Activated CD4-positive, alpha-beta T cell treated with anti-CD3 and anti-CD28 coated beads for 4 hours (primary cell): ENCODE measurements at places on chromosomes 3 and 15.

- no peak for DNase-seq
These were observed 122.6 kb upstream of the ATP2B2 start for GRCh38 chr3:10627884-10628572.

DNA sequence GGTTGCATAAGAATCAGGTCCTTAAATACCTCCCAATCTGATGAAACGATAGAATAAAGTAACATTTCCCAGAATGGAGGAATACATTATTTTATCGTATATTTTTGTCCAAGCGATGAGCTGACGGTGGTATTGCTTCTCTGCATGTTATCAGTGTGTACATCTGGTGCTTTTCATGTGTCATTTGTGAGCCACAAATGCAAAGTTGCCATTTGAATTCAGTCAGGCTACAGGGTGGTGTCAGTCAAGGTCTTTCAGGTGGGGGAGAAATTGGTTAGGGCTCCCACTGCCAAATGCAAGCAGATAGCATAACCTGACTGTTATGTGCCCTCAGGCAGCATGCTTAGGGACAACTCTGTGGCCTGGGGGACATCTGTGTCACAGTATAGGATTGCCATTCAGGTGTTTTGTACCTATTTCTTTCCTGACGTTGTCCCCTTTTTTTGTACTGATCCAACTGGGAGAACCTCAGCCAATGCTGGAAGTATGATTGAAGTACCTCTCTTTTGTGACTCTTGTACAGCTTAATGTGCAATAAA is 26.5 kb upstream of the TIMP4 start:
- DNase-seq = no peak

DNA sequence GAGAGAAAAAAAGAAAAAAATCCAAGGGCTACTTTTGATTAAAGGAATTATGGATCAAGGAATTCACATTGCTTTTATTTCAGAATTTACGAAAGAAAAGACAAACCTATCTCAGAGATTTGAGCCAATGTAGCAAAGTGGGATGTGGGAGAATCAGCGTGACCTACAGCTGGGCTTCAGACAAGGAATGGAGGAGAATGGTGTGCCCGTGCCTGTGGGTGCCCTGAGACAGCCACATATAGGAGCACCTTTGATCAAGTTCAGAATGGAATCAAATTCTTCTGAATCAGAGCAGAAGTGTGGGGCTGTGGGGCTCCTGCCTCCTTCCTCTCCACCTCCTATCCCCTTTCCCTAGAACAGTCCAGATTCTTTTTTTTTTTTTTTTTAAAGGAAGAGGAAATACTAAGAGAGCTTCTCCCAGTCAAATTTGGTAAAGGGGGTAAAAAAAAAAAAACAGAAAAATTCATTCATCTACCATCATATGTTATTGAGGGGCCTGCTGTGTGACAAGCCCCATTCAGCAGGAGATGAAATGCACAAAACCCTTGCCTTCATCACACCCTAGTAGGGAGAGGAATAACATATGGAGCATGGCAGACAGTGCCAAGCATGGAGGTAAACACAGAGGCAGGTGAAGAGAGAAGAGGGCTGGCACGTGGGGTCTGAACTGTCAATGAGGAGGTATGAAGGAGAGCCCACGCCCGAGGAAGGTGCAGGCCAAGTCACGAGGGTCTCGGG is 25.0 kb upstream of the MUSTN1 start:
- DNase-seq = no peak

DNA sequence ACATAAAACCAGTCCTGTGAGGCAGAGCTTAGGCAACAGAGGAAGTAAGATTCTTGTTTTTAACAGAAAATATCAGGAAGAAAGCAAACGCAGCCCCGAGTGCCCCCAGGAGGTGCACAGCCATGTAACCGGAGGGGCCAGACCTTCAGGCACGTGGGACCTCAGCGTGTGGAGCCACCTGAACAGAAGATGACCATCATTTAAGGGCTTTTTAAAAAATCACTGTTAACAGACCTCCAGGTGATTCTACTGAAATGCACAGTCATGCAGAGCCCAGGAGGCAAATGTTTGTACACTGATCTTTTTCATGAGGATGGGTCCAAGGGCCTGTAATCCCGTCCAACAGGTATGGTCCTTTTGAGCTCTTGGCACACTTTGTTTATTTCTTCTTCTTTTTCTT is 38.8 kb downstream of the SPG21 start:
- no peak for DNase-seq

DNA sequence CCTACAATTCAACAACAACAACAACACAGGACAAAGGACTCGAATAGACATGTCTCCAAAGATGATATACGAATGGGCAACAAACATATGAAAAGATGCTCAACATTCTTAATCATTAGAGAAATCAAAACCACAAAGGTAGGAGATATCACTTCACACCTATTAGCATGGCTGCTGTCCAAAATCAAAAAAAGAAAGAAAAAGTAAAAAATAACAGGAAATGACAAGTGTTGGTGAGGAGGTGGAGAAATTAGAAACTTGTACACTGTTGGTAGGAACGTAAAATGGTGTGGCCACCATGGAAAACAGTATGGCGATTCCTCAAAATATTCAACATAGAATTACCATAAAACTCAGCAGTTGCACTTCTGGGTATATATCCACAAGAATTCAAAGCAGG is 312.3 kb upstream of the STT3B start:
- DNase-seq = no peak

DNA sequence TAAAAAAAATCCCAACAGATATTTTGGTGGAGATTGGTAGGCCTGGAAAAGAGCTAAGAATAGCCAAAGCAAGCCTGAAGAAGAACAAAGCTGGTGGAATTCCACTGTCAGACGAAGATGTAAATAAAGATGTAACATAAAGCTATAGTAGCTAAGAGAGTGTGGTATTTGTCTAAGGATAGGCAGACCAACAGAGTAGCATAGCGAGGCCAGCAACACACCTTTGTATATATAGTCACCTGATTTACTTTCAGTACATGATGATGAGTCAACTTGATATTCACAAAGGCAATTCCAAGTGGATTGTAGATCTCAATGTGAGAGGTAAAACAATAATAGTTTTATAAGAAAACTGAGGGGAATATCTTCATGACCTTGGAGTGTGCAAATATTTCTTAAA is 53.6 kb upstream of the SYN2 start:
- DNase-seq = no peak

DNA sequence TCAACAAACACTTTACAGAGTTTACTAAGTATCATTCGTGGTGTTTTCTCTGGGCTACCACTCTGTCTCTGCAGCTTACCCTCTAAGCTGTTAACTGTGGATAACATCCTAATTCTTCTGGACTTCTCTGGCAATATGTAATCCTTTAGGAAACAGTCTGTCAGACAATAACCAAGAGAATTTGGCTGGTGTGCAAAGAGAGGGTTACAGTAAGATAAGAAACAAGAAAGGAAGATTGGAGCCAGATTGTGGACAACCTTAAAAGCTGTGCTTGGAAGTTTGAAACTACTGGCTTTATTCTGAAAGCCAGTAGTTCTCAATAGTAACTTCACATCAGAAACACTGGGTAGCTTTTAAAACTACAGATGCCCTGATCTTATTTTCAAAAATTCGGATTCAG is 778 bp downstream of the ARL6 start:
- no peak for DNase-seq

GRCh38 chr3:79477242-79477641 is 290.6 kb downstream of the ROBO1 start:
- no peak for DNase-seq

DNA sequence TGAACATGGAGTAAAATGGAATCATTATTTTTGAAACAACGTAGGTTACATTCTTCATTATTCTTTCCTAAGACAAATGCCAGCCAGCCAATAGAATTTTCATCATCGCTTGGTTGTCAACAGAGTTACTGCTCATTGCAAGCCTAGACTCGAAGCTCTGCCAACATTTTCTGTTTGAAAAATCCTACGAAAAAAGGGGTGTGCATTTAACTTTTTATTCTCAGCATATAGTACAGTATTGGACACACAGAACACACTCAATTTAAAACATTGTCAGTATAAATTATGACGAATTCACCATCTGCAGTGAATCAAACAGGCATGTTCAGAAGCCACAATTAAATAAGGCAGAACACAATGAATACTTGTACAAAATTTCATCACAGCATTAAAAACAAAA is 232.1 kb downstream of the NR1D2 start:
- DNase-seq = no peak

DNA sequence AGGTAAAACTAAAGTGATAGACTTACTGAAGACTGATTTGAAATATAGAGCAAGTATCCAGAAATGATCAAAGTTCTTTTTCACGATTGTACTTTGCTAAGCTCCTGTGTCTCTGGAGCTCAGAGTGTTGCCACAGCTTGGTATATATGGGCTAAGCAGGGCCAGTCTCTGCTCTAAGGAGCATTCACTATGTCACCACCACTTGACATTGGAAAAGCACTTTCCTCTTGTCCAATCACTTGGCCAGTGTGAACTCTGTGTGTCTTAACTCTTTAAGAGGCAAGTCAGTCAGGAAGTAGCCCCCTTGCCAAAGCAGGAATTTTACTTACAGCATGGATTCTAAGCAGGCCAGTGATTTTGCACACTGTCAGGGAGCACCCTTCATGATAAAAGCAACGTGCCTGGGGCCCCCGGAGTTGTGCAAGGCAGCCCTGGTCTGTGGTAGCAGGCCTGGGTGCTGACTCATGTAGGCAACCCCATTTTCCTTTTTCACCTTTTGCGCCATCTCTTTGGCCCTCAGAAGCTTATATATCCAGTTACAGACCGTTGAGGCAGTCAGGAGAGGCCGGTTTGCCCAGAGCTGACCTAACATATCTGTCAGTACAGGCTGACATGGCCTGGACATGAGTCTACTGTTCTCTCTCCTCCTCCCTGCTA is 73.0 kb downstream of the HCN4 start:
- DNase-seq = no peak

DNA sequence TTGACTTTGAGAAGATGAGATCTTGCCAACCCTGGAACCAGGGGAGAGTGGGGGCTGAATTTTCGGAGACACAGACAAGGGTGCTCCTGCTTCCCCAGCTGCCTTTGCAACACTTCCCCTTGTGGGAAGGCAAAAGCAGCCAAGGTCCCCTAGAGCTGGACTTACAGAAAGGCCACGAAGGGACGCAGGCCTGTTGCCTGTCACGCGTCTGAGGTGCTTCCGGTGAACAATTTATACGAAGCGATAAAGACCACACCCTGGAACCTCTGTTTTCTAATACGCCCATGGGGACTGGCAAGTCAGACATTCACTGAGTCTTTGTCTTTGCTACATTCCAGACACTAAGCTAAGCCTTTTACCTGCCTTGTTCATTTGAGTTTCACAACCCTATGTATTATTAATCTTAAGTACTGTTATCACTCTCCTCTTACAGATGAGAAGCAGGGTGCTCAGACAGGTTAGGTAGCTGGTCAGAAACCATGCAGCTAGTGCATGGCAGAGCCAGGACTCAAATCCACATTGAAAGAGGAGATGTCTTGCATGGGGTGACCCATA is 13.2 kb downstream of the MEGF11 start:
- DNase-seq = no peak

GRCh38 chr15:29937956-29938355 is 115.7 kb upstream of the TJP1 start:
- no peak for DNase-seq

DNA sequence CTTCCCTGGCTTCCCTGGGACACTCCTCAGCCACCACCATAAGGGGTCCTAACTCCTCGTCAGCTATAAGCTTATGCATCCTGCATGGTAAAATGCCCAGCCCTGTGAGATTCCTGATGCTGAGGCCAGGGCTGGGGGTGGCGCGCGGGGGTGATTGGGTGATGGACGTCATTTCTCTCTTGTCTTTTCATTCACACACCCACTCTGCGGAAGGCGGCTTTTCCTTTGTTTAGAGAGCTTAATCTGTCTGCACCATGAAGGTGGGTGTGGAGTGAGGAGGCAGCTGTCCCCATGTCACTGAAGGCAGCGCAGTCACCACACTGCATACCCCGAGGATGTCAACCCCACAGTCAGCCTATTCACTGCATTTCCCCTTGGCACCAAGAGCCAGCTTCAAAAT is 110.0 kb upstream of the NSMCE3 start:
- DNase-seq = no peak
